Effector memory CD4-positive, alpha-beta T cell (primary cell): ENCODE measurements at places on chromosomes 4 and X.

- no peak for DNase-seq
Observed at GRCh38 chr4:81508411-81509185, 36.9 kb upstream of the RASGEF1B start.

- DNase-seq, result no peak
Observed at GRCh38 chr4:84279678-84280077, 219.4 kb downstream of the NKX6-1 start.

DNA sequence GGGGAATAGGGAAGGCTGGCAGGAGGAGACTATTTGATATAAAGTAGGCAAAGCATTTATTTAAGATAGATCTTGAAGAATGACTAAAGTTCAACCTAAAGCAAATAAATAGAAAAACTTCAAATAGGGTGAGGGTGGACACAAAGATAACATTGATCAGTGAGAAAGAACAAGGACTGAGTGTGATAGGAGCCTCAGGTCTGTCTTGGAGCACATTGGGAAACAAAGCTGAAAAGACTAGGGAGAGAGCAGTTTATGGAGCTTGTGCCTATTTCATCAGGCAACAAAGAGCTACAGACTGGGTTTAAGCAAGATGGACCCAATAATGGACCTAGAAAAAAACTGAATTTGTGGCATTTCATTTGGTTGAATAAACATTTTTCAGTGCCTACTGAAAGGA lies 425.6 kb downstream of the SMARCA1 start:
- no peak for DNase-seq

- DNase-seq, result no peak
Observed at GRCh38 chr4:19239565-19239964, 1012.1 kb upstream of the SLIT2 start.

GRCh38 chr4:161791796-161792556 lies 371.8 kb downstream of the FSTL5 start:
- no peak for DNase-seq
